ENCODE measurements at places on chromosomes 6 and 20.

DNA sequence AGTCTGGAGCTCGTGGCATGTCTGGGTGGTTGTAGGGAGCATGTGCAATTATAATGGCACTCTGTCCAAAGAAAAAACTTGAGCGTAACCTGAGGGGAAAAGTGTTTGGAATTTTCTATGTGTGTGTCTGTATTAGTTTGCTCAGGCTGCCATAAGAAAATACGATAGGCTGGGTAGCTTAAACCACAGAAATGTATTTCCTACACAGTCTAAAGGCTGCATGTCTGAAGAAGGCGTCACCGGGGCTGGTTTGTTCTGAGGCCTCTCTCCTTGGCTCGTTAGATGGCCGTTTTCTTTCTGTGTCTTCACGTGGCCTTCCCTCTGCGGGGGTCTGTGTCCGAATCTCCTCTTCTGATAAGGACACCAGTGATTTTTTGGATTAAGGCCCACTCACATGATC lies 59.0 kb downstream of the IGF2R start:
- no peak for DNase-seq

DNA sequence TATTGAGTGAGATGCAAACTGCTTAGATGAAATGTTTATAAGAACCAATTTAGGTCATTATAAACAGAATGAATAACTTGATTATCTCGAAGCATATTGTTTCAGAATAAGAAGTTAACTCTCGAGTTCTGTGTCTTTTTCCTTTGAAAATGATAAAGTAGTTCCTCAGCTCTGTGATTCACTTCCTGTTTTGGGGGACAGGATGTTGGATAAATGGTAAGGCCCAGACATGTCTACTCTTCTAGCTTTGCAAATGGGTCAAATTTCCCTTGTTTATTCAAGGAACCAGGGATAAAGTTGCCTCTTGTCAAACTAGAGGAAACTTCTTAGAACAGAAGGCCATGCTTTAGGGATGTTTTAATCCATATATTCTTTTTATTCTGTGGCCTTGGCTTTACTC lies 246.9 kb downstream of the SOX4 start:
- DNase-seq: no peak

DNA sequence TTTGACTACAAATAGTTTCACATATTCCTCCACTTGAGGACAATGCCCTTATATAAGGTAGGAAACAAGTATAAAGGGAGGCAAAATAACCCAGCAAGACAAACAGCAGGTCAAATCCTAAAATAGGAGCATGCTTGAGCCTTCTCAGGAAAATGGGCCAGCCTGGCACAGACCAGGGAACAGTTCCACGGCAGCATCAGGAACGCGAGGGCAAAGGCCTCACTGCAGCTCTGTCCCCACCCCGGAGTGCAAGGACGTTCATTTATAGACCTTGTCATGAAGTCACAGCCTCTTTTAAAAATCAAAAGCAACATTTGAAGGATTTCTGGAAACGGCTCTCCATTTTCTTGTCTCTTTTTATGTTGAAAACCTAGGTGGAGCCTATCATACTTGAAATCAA lies 17.1 kb downstream of the PDE10A start:
- DNase-seq: no peak

GRCh38 chr20:36344517-36345132 lies 38.5 kb downstream of the DLGAP4 start:
- DNase-seq: no peak

DNA sequence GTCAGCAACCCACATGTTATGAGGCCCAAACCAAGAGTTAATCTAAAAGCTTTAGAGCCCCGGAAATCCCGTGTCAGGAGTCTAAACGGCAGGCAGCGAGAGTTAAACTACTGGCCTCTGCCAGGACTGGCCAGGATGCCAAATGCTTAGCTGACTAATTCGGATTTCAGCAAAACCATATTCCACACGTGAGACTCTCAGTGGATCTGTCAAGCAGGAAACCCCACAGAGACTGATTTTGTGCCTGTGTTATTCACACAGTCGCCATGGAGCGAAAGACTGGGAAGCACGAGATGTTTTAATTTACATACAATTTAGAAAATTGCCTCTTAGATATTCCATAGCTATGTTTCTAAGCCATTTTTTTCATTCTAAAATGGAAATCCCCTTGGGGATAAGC lies 152.9 kb downstream of the RNASET2 start:
- no peak for DNase-seq

GRCh38 chr6:28884423-28885131 lies 39.2 kb downstream of the TRIM27 start:
- no peak for DNase-seq

DNA sequence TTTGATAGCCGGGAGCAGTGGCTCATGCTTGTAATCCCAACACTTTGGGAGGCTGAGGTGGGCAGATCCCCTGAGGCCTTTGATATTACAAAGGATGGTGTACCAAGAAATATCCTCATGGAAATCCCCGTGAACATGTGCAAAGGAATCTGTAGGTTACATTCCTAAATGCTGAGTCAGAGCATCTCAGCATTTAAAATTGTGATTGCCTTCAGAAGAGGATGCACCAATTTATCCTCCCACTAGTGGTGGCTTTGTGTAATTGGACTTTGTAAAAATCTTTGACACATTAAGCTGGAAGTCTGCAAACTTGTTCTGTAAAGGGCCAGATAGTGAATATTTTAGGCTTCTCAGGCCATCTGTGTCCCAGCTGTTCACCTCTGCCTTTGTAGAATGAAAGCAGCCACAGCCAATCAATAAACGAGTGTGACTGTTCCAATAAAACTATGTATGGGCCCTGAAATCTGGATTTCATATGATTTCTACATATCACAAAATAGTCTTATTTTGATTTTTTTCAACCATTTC lies 11.8 kb downstream of the TMEM14B start:
- no peak for DNase-seq

DNA sequence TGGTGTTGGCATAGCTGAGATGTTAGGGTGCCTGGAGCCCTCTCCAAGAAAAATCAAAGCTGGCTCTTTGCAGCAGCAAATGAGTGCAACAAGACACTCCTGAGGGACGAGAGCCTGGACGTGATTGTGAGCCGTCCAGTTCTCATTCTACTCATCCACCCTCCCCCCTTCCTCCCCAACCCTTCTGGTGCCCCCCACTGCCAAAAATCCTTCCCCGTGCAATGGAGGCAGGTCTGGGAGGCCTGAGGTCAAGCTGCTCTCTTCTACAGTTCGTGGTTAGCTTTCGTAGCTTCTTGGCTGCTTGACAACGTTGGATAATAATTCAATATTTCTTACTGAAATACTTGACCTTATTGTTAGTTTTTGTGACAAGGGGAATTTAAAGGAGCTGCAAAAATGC lies 185.3 kb upstream of the SUPT3H start:
- no peak for DNase-seq

DNA sequence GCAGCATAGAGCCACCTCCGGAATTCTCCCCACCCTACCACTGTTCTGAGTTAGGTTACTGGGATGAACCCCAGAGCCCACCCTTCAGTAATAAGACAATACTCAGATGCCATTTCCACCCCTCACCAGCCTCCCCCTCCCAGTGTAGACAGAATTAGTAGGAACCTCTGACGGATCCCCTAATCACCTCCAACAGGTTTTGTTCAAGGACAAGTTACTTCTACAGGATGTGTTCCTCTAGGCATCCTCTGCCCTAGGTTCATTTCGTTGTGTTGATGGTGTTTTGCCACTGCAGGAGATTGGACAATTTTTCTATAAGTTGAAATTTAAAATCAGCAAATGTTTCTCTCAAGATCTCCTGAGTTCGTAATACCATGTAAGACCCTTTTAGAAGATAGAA lies 22.8 kb downstream of the PLEKHG1 start:
- no peak for DNase-seq

DNA sequence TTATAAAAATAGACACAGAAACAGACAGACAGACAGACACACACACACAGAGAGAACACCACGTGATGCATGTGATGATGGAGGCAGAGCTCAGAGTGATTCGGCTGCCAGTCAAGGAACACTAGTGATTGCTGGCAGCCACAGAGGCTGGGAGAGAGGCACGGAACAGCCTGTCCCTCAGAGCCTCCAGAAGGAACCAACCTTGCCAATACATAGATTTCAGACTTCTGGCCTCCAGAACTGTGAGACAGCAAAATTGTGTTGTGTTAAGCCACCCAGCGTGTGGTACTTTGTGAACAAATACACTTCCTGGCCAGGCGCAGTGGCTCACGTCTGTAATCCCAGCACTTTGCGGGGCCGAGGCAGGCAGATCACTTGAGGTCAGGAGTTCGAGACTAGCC lies 9.5 kb upstream of the PARD6B start:
- no peak for DNase-seq

- DNase-seq: no peak
Observed at GRCh38 chr20:52963131-52963530, 9.0 kb upstream of the TSHZ2 start.

DNA sequence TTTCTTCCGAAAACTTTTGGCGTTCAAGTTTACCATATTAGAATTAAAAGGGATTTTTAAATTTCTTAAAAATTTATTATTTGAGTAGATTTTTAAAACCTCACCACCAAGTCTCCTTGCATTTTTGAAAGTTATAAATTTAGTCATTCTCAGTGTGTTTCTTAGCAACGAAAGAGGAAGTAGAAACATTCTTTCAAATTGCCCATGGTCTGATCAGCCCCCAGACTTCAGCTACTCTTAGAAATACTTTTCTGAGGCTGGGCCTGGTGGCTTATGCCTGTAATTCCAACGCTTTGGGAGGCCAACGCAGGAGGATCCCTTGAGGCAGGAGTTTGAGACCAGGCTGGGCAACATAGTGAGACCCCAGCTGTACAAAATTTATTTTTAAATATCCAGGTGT lies 15.1 kb upstream of the RTF2 start:
- no peak for DNase-seq

DNA sequence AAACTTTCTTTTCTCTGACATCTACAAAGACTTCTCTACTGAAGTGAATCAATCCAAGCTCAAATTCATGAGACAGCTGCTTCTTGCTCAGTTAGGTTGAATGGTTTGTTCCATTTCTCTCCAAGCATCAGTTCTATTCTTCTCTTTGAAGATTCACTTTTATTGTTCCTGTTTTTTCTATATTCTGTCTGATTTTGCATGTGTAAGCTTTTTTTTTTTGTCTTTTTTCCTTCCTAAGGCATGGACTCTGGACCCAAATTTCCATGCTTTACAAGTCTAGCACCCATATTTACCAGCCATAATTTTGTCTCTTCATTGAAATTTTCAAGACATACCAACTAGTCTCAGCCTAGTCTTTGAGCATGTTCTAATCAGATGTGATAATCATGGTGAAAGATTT lies 25.9 kb upstream of the STXBP5 start:
- no peak for DNase-seq

DNA sequence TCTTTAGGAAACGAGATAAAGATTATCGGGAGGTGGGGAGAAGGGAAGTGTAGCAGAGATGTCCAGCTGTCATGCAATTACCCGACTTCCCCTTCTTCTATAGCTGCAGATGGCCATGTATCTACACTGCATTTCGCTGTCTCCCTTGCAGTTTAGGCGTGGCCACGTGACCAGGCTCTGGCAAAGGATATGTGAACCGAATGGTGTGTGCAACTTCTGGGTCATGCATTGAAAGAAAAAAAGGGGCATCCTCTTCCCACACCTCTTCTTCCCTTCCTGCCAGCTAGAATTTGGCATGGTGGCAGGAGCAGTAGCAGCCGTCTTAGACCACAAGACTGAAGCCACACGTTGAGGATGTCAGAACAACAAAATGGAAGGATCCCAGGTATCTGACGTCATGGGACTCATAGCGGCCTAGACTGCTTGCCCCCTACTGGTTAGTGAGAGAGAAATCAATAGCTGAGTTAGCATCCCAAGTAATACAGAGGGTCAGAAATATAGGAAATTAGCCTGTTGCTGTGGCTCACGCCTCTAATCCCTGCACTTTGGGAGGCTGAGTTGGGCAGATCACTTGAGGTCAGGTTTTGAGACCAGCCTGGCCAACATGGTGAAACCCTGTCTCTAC lies 32.8 kb downstream of the TCF15 start:
- peak; percentile 38 for DNase-seq

- DNase-seq: no peak
Observed at GRCh38 chr6:74434171-74434570, 738.2 kb downstream of the CD109 start.

GRCh38 chr6:26045928-26046368 lies 41.3 kb upstream of the HFE start:
- no peak for DNase-seq

DNA sequence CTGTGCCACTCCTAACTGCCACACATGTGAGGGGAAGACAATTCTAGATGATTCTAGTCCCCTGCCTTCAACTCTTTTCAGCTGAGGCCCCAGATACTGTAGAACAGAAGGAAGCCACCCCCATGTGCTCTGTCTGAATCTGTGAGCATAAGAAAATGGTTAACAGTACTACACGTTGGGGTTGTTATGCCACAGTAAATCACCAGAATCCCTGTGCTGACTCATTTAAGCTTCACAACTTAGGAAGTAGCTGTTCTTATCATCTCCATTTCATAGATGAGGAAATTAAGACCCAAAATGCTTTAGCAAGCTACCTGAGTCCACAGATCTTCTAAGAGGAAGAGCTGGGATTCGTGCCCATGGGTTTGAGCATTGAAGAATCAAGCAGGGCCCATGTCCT lies 27.4 kb upstream of the SCRT2 start:
- no peak for DNase-seq

All from NCI-H510A treated with DMSO at 0.1 percent for 48 hours (cell line).